Osteoblast (primary cell): ENCODE measurements at places on chromosomes 6 and 20. TPM values are rescaled to one million over a fixed set of nuclear protein-coding genes. Genes with fewer than 3 reads are reported as not detected.

- no peak for DNase-seq
- H3K4me3 ChIP-seq: no peak overlapping the region
- H3K27ac ChIP-seq: no peak overlapping the region
- H3K36me3 ChIP-seq: no peaks in the 10 kb centered on the region
Measured at GRCh38 chr6:109457562-109457996, 2.0 kb upstream of the MICAL1 start.

DNA sequence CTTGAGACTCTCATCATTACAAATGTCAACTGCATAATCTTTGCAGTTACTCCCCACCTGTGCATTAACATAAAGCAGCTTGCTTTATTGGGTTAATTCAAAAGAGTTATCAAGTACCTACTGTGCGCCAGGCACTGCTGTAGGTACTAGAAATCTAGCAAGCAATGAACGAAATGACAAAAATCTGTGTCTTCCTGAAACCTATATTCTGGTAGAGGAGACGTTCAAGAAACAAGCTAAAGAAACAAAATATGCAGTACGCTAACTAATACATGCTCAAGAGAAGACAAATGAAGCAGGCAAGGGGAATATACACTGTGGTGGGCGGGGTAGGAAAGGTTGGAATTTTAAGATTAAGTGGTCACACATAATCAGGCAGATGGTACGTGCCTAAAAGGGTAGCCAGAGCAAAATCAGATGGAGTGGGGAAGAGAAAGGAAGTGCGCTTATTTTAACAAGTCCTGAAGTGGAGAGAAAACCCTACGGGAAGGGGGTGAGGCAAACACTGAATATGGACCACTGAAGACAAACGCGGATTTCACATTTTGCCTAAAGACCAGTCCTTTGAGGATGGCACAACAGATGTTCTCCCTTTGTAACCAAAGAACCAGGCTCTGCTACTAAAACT is 1.2 kb downstream of the ELOVL2 start:
- no peak for DNase-seq
- no peaks in the 10 kb centered on the region for H3K4me1 ChIP-seq
- H3K36me3 ChIP-seq: no peaks in the 10 kb centered on the region
- H3K27me3 ChIP-seq: peaks cover 68% of the 10 kb centered on the region
- no peak overlapping the region for H3K4me3 ChIP-seq

Gene CLPSL1
- total RNA-seq: not detected in 2 replicates

Gene TBXT
- total RNA-seq: not detected in 2 replicates

Gene PAX1
- total RNA-seq: under 0.01 TPM in 1 of 2 replicates, not detected in the other

DNA sequence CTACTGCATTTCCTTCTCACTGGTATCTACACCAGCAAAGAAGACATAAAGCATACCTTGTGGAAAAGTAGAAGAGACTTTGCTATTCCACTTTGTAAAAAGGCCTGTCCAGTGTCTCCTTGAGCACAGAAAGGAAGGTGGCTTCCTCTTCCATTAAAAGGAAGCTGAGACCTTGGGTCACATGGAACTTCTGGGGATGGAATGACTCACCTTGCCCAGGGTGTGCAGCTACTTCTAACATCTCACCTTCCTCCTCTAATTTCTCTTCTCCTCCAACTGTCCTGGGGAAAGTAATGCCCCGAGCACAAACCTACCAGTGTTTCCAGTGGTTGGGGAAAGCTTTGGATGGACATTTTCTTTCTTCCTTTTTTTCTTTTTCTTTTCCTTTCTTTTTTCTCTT is 848.8 kb upstream of the MAP3K7 start:
- H3K27me3 ChIP-seq: no peaks in the 10 kb centered on the region
- DNase-seq: no peak
- H3K4me1 ChIP-seq: no peaks in the 10 kb centered on the region
- H3K27ac ChIP-seq: no peak overlapping the region
- no peaks in the 10 kb centered on the region for H3K36me3 ChIP-seq

- no peak overlapping the region for H3K4me3 ChIP-seq
- peak; percentile 8 for DNase-seq
- no peaks in the 10 kb centered on the region for H3K27me3 ChIP-seq
- no peaks in the 10 kb centered on the region for H3K36me3 ChIP-seq
Measured at GRCh38 chr6:64520050-64520449, 884.4 kb downstream of the PHF3 start.

Gene SCRT2
- not detected in 2 replicates for total RNA-seq

Gene MYBL2
- total RNA-seq: 1.8 and 2.5 TPM in 2 replicates

GRCh38 chr20:50582591-50583234 is 72.5 kb downstream of the PTPN1 start:
- H3K36me3 ChIP-seq: peaks cover 85% of the 10 kb centered on the region
- H3K27me3 ChIP-seq: no peaks in the 10 kb centered on the region
- peaks cover 10% of the 10 kb centered on the region for H3K4me1 ChIP-seq
- DNase-seq: peak; percentile 30
- H3K4me3 ChIP-seq: no peak overlapping the region

GRCh38 chr6:135008072-135008940 is 46.3 kb downstream of the HBS1L start:
- H3K27me3 ChIP-seq: no peaks in the 10 kb centered on the region
- peak; percentile 18 for DNase-seq
- no peak overlapping the region for H3K4me3 ChIP-seq
- H3K4me1 ChIP-seq: peaks cover 9% of the 10 kb centered on the region
- H3K27ac ChIP-seq: no peak overlapping the region

Gene OPRM1
- total RNA-seq: not detected in 2 replicates

Gene HEBP2
- total RNA-seq: 35.1 and 35.8 TPM in 2 replicates
